HFFc6 (cell line): ENCODE measurements at places on chromosomes 6 and 20. TPM values are rescaled to one million over a fixed set of nuclear protein-coding genes. Genes with fewer than 3 reads are reported as not detected.

Gene ADGRG6
- 27.4 and 71.0 TPM in 2 replicates for total RNA-seq

GRCh38 chr6:6037179-6037578 lies 30.5 kb upstream of the NRN1 start:
- no peak for DNase-seq

- no peak for DNase-seq
These were observed 15.1 kb upstream of the GOPC start for GRCh38 chr6:117617210-117618035.

Gene BPI
- not detected in 3 replicates for total RNA-seq

Gene SCUBE3
- total RNA-seq, result 42.8 to 71.6 TPM (median 67.6 TPM) in 3 replicates

DNA sequence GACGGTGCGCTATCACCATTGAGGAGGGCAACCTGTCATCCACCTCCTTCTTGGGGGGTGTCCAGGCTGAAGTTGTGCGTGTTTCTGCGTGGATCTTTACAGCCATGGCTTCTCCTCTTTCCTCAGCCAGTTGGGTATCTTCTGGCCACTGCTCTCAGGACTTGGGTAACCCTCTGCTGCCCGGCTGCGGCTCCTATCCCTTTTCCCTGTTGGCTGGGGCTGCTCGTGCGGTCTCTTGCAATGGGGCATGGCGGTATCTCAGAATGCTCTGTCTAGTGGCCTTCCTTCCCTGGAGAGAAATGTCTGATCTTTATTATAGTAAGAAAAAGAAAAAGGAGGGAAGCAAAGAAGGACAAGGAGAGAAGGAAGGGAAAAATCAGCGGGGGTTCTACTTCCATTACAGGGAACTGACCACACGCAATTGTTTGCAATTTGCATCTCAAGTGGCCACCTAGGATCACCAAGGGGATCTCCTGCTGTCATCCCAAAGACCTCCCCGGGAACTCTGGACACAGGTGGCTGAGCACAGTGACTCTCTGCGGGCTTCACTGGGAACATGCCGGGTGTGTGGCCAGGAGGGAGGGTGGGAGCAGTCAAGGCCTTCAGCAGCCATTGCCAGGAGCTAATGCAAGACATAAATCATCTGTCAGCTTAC lies 60.8 kb downstream of the NPEPL1 start:
- DNase-seq, result no peak

- DNase-seq, result peak; percentile 94
These were observed 44.1 kb upstream of the MOXD1 start for GRCh38 chr6:132445201-132445951.

Gene WFDC10B
- not detected in 3 replicates for total RNA-seq

Gene MEI4
- total RNA-seq, result not detected in 3 replicates

Gene BPIFB1
- not detected in 3 replicates for total RNA-seq

- no peak for DNase-seq
These were observed 647.6 kb upstream of the FLRT3 start for GRCh38 chr20:14984768-14985622.

DNA sequence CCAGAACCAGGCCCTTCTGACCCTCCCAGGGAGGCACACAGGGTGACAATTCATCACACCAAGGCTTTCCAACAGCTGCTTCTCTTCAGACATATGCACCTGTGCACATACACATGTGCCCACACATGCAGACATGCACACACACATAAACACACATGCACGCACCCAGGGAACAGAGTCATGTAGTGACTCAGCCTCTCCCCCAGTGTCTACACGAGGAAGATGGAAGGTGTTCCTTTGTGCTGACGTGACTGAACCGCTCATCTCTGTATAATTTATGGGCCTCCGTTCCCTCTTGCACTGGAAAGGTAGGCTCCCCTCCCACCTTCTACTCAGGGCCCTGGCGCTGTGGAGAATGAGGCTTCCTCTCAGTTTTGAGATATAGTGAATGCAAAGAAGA lies 23.8 kb upstream of the PLEKHG1 start:
- no peak for DNase-seq

DNA sequence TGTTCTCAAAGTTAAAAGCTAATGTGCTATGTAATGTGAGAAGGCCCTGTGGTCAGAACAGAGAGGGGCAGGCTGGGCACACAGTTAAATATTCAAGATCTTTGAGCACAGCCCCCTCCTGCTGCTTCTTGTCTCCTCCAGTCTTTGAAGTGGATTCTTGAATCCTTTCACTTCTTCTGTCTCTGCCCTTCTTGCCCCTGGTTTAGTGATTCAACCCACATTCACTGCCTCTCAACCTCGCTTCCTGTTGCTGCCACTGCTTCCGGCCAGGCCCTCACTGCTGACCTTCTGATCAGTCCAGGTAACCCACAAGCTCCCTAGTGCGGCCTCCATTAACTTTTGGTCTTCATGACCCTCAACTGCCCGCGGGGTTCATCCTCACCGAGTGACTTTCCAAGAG lies 417.3 kb upstream of the NOX3 start:
- no peak for DNase-seq

DNA sequence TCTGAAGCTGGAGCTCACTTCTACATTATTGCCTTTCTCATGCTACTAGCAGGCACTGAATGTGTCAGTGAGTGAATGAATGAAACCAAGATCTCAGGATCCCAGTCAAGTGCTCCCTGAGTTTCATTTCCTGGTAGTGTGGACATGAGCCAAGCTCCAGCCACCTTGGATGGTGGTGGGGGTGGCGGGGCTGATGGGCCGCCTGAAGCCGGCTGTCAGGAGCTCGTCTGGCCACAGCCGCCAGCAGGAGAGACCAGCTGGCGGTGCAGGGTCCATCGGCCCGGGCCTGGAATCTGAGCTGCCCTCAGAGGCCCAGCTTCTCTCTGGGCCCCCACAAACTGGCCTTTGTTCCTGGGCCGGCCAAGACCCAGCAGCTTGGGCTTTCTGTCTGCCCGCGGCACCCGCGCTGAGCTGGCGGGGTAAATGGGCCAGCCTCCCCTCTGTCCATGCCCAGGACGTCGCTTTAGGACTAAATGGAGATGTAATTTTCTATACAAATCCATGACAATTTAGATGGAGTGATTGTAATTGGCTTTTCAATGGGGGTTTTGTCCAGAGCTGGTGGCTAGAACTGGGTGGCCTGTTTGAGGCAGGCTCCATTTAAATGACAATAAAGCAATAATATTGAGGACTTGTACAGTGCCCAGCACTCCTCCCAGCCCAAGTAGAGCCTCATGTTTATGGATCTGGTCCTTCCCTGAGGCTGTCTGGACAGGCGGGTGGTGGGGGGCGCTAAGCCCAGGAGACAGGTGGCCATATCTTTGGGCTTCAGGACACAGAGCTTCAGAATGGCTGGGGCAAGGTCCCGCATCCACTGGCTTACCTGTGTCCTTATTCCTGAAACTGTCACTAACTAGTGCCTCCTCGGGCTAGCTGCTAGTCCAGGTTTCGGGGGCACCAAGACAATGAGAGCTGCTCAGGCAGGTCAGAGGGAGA lies 43.5 kb downstream of the NOL4L start:
- DNase-seq, result no peak

DNA sequence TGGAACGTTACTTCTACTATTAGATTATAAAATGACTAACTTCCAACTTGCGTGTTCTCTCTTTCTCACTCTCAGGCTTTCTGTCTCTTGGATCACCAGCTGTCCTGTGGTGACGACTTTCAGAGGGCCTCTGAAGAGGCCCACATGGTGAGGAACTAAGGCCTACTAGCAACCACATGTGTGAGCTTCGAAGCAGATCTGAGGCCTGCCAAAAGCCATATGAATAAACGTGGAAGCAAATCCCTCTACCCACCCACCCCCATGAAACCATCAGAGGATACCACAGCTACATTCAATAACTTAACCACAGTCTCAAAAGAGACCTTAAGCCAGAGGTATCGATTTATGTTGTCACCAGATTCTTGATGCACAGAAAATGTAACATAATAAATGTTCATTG lies 13.5 kb upstream of the BMP5 start:
- no peak for DNase-seq

Gene SLC16A10
- total RNA-seq, result not detected in 3 replicates

Gene SEC23B
- total RNA-seq, result 54.1 to 66.9 TPM (median 54.6 TPM) in 3 replicates

DNA sequence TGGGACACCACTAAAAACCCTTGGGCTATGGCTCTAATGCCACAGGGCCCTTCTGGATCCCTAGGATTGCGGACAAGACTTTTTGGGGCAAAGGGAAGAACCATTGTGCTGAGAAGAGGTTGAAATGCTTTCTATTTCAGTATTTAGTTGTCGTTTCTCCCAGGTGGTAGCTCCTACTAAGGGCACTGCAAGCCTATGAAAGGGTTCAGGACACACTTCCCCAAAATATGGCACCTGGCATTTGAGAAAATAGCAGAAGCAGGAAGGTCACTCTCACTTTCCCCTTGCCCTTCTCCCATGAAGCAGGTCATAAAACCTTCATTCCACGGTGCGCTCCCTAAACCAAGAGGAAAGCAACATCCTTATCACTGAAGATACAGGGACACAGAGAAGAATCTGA lies 125.4 kb upstream of the GPR6 start:
- DNase-seq, result no peak

DNA sequence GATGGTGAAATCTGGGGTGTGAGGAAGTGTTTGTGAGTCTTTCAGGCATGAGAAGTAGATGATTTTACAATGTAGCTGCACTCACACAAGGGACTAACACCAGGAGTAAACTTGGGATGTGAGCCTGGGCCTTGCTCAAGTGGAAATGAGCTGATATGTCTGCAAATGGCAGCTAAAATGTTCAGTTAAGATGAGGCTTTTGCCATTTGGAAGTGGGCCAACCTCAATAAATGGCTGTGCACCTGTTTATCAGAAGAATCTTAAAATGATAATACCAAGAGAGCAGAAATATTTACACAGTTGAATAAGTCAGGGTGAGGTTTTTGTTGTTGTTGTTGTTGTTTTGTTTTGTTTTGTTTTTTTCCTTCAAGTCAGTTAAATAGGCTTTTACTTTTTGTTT lies 25.7 kb upstream of the KLHL31 start:
- no peak for DNase-seq

GRCh38 chr20:31837896-31838397 lies 7.5 kb downstream of the FOXS1 start:
- peak; percentile 71 for DNase-seq

DNA sequence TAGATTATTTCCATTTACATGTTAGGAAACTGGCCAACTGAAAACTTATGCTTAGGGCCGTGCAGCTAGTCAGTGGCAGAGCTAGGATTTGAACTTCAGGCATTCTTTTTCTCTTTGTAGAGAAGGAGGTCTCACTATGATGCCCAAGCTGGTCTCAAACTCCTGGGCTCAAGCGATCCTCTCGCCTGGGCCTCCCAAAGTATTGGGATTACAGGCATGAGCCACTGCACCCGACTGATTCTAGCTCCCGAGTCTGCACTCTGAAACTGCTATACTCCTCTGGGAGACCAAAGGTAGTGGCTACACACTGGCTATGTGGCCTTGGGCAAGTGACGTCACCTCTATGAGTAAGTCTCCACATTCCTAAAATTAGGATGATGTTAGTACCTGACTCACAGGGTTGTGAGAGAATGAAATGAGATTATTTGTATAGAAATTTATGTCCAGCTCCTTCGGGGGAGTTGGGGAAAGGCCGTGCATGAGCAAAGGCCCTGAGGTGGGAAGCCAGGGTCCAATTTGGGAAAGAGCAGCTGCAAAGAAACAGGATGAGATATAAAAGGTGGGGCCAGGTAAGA lies 6.4 kb downstream of the PLTP start:
- peak; percentile 94 for DNase-seq

GRCh38 chr6:169994739-169995138 lies 243.3 kb downstream of the ERMARD start:
- DNase-seq, result no peak

Gene BTBD9
- total RNA-seq, result 11.4 to 14.1 TPM (median 12.3 TPM) in 3 replicates

GRCh38 chr6:16049168-16049567 lies 79.7 kb upstream of the MYLIP start:
- DNase-seq, result no peak

- peak; percentile 28 for DNase-seq
These were observed 118.3 kb downstream of the RALGAPA2 start for GRCh38 chr20:20594171-20594530.

GRCh38 chr20:25856256-25856884 lies 159.7 kb upstream of the ZNF337 start:
- DNase-seq, result no peak

GRCh38 chr6:139290787-139291311 lies 949 bp downstream of the TXLNB start:
- peak; percentile 28 for DNase-seq

Gene TP53INP2
- total RNA-seq, result 13.6 to 22.6 TPM (median 19.6 TPM) in 3 replicates

GRCh38 chr6:15274692-15275387 lies 29.0 kb downstream of the JARID2 start:
- DNase-seq, result peak; percentile 17

Gene C4B
- total RNA-seq, result 1.9 to 2.8 TPM (median 2.4 TPM) in 3 replicates

DNA sequence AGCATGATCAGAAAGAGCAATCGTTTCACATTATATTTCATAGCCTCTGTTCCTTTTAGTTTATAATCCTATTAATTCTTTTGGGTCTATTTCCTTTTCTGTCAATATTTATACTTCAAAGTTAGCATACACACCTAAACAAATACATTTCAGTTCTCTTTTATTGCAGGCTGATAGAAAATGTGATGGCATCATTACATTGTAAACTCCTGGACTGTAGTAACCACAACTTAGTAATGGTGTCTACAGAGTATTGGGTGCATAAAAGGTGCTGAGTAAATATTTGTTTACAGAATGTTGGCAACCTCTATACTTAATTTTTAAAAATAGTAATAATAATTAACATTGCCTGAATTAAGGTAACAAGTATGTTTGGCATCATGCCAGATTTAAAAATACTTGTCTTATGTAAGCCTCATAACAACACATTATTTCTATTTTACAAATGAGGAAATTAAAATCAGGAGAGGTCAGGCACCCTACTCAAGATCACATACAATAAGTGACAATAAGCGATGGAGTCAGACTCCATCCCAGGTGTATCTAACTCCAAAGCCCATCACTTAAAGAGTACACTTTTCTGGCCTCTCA lies 195.0 kb downstream of the UBE3D start:
- DNase-seq, result no peak

Gene C6orf58
- 0.27 TPM in 1 of 3 replicates, not detected in the others for total RNA-seq

GRCh38 chr6:6758915-6759654 lies 170.6 kb downstream of the LY86 start:
- peak; percentile 58 for DNase-seq

GRCh38 chr20:36234771-36235320 lies 1.4 kb upstream of the AAR2 start:
- DNase-seq, result no peak

GRCh38 chr6:27161946-27162603 lies 85.4 kb upstream of the PRSS16 start:
- DNase-seq, result peak; percentile 90

Gene GABRR1
- not detected in 3 replicates for total RNA-seq

Gene CPNE1
- 187 and 201 TPM in 2 replicates for total RNA-seq

Gene ULBP2
- 18.8 to 22.0 TPM (median 19.1 TPM) in 3 replicates for total RNA-seq
